ENCODE measurements at places on chromosomes 4 and X.

GRCh38 chrX:21457718-21458117 is 83.5 kb downstream of the CNKSR2 start:
- DNase-seq, result no peak

DNA sequence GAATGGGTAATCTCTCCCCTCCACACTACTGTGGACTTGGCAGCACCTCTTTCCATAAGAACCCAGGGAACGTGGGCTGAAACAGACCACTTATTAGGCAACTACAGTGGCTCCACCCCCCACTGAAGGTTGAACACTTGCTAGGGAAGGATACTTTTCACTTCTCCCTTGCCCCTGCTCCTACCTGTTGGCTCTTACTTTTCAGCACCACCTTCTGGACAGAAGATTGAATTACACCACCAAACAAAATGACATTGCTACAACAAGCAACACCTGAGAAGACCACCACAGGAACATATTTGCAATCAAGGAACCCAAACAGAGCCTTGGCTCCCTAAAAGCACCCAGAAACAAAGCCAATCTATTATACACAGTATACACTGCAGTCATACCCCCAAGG is 132.1 kb upstream of the CXCL13 start:
- DNase-seq, result no peak

DNA sequence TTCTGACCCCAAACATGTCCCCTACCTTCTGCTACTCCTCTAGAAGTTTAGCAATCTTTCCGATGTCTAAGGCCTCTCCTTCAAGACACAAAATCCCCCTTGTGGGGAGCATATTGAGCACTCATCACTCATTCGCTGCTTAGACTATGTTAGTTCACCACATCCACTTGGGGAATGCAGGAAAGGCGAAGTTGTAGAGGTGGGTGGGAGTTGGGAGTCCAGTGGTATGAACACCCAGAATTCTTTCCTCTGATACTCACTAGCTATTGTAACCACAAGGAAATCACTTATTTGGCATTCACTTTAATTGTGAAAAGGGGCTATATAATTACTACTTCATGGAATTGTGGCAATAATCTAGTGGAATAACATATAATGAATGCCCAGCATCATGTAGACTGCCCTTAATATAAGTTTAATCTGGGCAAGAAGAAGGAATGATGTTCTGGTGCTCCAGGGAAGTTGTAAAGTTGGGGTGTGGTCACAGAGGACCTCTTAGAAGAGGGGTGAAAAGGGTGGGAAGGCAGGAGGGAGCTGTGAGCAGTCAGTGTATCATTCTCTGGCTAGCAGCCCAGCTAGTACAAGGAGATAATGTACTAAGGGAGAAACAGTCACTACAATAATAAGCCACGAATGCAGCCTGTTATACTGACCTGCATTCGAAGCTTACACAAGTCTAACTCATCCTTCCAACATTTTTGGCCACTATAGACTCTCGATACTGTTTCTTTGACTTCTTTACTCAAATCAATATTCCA is 468.2 kb upstream of the DIPK2B start:
- no peak for DNase-seq

DNA sequence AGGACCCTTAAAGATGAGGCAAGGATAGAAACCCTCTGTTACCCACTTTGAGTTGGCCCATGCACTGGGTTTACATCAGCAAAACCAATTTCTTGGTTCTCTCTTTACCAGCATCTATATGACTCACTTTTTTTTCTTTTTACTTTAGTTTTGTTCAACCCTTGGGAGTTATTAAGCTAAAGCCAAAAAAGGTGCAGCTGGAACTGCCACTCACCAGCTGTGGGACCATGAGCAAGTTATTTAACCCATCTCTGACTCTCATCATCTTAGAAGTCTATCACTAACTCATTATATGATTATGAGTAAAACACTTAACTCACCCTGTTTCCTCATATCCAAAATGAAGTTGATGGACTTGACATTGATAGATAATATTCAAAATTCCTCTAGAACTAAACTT is 53.4 kb downstream of the GABRB1 start:
- DNase-seq, result no peak

DNA sequence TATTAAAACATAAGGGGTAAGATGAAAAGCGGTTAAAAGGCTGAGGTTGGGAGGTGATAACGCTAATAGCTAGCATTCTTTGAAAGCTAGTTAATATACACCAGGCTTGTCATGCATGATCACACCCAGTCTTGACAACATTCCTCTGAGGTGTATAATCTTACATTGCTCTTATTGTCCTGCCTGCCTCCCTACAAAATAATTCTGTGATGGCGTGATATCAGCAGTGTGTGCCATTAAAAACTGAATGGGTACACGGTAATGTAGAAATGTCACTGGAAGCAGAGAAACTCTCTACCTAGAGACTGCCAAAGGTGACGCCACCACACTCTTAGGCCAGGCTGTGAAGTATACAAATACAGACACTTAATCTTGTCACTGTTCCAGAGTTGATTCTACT is 68.1 kb downstream of the DIAPH2 start:
- no peak for DNase-seq

- no peak for DNase-seq
Measured at GRCh38 chr4:106305435-106306055, 10.5 kb downstream of the TBCK start.

DNA sequence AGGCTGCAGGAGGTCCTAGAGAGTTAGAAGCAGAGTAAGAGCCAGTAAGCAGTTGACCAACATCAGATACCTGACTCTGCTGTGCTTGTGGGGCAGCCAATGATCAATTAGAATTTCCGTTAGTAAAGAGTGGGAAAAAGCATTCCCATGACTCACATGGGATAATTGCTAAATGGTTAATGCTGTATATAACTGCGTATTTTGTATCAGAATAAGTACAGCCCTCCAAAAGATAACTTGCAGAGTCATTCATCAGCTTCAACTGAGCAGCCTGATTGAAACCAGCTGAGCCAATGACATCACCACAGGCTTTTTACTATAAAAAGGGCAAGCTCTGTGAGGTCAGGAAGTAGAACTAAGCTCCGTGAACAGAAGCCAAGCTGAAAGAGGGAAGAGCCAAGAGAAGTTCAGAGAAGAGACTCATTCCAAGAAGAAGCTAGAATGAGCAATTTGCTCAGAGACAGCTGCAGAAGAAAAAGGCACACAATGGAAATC is 67.9 kb downstream of the PPP3CA start:
- no peak for DNase-seq

- no peak for DNase-seq
Measured at GRCh38 chr4:2943364-2944090, 19.7 kb downstream of the NOP14 start.

DNA sequence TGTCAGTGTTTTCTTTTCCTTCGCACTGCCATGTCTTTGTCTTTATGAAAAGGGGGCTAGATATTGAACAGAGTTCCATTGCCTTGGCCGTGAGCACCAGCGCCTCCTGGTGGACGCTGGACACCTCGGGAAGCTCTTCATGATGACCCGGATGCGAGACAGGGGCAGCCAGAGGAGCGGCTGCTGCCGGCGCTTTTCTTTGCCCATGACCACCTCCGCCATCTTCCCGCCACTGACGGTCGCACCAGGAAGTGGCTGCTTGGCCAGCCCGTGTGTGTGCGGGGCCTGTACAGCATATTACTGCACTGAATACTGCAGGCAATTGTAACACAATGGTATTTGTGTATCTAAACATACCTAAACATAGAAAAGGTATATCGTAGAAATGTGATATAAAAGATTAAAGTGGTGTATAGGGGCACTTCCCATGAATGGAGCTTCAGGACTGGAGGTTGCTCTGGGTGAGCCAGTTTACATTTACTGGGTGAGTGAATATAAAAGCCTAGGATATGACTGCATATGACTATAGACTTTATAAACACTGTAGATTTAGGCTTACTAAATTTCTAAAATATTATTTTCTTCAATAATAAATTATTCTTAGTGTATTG is 15.8 kb upstream of the GRIA2 start:
- DNase-seq, result no peak

- no peak for DNase-seq
Measured at GRCh38 chrX:71282514-71283402, 677 bp upstream of the NONO start.

GRCh38 chr4:46839128-46839527 is 69.9 kb downstream of the COX7B2 start:
- DNase-seq, result no peak

DNA sequence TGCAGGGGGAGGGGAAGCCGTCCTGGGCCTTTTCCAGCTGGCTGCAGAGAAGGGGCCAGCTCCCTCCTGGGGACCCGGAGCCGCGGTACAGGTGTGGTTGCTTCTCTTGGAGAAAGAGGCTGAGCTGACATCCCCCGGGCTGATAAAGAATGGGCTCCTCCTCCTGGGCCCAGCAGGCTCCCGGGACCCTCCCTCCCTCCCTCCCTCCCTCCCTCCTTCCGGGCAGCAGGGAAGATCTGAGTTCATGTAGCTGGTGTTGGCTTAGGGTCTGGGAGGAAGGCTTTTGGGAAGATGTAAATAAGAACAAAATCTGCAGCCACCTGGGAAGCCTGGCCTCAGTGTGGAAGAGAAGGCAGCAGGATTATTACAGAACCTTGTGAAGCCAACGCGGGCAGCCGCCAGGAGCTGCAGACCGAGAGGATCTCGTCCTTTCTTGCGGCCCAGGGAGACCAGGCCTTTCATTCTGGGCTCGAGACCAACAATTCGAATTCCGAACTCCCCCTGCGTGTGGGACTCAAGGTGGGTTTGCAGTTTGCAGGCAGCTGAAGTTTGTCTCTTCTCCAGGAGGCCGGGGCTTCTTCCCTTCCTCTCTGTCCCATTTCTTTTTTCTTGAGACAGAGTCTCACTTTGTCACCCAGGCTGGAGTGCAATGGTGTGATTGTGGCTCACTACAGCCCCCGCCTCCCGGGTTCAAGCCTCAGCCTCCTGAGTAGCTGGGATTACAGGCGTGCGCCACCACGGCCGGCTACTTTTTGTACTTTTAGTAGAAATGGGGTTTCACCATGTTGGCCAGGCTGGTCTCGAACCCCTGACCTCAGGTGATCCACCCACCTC is at the start of gene PLCXD1:
Gene PLCXD1, plus strand, starts transcription at position 216 of the 834 bp plus-strand sequence. CDS start 2,807 bp downstream, outside the sequence.
- DNase-seq, result no peak

GRCh38 chrX:150566734-150567182 is 1.7 kb upstream of the MTM1 start:
- DNase-seq, result no peak

GRCh38 chr4:182250446-182250845 is 7.2 kb downstream of the TENM3 start:
- no peak for DNase-seq

GRCh38 chrX:42567268-42567667 is 210.7 kb downstream of the PPP1R2C start:
- DNase-seq, result no peak

GRCh38 chr4:17995165-17995564 is 26.4 kb downstream of the LCORL start:
- DNase-seq, result no peak

GRCh38 chr4:52919461-52919860 is 57.3 kb downstream of the RASL11B start:
- no peak for DNase-seq

DNA sequence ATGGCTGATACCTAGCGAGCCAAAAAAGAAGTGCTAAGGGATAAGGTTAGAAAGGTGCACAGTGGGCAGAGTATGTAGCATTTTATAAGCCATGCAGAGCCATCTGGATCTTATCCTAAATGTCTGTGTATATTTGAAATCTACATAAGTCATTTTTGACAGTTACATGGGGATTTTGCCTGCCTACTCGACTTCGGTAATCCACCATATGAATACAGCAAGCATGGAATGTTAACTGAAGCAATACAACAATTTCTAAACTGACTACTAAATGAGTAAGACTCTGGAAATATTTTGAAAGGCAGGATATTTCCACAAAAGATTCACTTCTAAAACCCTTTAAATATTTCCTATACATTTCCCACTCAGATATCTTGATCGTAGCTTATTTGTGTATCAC is 122.5 kb downstream of the KCNIP4 start:
- DNase-seq, result no peak

DNA sequence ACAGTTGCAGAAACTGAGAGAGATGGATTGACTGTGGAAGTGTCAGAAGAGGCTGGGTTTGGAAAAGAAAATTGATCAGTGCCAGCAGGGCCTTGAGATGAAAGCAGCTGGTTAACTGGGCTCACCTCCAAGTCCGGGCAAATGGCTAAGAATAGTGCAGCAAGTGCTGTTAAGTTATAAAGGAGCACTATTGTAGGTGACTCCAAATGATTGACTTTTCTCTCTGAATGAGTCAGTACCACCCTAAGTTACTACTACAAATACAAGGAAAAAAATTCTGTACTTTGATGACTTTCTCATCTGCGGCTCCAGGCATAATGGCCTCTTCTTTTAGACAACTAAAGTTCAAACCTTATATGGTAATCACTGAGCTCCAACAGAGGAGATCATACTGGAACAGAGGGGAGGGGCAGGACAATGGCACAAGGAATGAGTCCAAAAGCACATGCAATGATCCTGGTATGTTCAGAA is 733.4 kb upstream of the INTU start:
- no peak for DNase-seq

GRCh38 chr4:167222099-167222498 is 12.2 kb downstream of the SPOCK3 start:
- DNase-seq, result no peak

DNA sequence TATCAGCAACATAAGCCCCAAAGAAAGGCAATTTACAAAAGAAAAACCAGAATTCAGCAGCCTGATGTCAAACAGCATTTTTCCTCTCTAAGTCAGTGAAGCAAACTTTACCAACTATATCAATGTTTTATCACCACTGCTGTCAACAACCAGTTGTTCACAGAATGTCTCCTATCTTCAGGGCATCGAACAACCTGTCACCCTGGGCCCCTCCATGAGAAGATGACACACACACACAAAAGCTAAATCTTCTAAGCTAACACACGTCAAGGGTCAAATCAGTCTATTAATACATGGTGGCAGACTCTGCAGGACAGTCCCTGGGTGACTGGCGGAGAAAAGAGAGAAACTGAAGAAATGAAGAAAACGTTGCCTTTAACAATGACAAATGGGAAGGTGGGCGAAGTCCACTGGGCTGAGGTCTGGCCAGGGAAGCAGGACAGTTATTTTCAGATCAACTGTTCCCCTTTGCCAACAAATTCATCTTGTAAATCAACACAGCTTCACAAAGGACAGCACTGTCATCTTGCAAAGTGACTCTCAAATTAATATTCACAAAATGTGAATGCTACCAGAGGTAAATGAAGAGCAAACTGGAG is 13.0 kb downstream of the FAT1 start:
- DNase-seq, result no peak

DNA sequence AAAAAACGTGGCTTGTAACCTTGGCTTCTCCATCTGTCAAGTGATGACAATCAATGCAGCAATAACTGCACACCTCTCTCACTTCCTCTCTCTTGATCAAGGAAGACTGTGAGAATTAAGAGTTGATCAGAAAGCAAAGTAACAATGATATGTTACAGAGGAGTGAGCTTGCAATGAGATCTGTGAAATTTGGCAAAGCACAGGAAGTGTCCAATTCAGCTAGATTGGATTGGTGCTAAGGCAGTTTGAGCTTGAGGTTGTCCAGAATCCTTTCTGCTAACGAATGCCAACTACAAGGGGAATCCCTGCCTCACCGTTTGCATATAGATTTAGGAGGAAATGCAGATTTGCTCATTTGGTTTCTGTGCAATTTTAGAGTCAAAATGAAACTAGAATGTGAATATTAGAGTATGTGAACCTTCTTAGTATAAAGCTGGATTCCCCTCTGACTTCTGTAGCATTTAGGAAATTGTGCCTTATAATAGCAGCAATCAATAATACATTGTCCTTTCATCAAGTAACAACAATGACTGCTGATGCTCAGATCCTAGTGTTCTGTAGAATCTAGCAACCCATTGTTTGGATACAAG is 346.4 kb downstream of the PTTG2 start:
- DNase-seq, result no peak
